ENCODE measurements at places on chromosomes 2 and 18.
A peak's percentile ranks its signal among the peaks of the same experiment; 100 is the strongest.

DNA sequence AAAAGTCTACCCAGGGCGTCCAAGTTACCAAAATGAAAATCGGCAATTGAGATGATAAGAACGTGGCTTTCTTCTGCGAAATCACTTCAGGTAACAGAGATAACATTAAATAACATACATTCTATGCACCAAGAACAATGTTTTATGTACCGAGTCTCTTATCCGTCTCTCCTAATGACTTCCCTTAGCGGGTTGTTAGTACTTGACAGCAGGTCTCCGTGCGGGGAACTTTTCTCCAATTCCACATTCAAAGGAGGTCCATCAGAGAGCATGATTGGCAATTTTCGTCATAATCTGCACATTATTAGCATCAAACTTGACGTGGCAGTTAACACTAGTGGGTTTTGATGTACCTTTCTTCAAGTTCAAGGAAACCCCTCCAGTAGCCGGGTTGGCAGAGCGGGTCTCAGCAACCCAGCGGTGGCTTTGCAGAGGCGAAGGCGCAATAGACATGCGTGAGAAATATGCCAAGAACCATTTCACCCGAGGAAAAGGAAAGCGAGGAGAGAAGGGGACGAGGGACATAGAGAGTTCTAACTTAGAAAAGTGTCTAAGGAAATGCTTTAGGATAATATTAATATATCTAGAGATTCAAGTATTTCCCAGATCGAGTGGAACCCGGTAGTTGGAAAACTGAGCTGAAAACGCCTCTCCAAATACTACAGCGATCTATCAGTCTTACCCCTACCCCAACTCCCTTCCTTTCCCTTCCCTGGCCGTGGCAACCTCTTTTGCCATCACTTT, 5.0 kb downstream of the EVX2 start:
- DNase-seq = no peak

DNA sequence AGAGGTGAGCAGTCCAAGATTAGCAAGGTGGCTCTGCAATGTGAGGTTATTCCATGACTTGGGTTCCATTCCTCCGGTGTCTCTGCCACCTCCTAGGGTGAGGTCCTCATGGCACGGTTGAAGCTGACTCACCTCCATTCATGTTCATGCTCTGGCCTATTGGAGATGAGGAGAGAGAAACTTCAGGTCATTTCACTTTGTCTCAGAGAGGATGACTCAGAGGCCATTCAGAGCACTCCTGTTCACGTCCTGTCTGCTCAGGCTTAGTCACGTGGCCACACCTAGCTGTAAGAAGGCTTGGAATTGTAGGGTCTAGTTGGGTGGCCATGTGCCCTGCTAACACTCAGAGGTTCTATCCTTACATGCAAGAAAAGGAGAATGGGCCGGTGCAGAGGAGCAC, 67.5 kb upstream of the MBOAT2 start:
- no peak for DNase-seq

DNA sequence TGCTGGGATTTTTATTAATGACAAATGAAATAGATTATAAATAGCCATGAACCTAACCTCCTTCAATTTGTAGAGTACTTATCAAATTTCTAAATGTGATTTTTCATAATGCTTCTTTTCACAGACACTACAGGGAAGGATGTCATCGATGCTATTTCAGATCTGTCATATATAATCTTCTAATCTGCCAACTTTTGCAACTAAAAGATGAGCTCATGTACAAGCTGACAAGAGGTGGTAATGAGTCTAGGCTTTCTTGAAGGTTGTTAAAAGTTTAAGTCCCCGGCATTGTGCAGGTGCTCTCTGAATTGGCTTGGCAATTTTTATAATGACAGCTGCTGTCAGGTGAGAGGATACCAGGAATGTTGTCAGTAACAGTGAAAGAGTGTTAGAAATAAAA, 320.4 kb downstream of the LRRTM4 start:
- no peak for DNase-seq

GRCh38 chr2:215060861-215061536, 77.4 kb downstream of the ABCA12 start:
- DNase-seq = no peak

GRCh38 chr2:239267288-239267951, 133.4 kb downstream of the HDAC4 start:
- DNase-seq = peak; percentile 88

DNA sequence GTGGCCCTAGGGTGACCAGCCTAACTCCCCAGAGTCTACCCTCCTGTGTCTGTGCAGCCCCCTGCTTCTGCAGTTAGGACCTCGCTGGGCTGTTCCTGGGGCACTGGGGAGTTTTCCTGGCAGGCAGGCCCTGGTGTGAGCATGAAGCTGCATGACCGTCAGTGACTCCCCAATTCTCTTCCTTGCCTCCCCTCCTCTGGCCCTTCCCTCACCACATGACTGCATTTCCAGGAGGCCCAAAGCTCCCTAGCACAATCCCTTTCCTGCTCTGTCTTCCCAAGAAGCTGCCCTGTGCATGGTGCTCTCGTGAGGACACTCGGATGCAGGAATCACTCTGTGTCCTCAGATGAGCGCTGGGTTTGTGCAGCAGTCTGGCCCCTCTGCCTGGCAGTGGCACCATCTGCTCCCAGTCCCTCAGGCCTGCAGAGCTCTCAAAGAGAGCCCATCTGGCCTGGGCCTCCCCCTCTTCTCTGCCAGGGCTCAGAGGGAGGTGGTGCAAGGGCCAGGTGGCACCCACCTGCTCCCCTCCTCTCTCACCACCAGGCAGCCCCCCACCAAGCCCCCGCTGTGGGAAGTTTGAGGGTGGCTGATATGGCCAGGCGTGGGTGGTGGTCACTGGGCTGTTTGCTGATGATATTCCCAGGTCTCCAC, 125.6 kb upstream of the HS6ST1 start:
- no peak for DNase-seq

DNA sequence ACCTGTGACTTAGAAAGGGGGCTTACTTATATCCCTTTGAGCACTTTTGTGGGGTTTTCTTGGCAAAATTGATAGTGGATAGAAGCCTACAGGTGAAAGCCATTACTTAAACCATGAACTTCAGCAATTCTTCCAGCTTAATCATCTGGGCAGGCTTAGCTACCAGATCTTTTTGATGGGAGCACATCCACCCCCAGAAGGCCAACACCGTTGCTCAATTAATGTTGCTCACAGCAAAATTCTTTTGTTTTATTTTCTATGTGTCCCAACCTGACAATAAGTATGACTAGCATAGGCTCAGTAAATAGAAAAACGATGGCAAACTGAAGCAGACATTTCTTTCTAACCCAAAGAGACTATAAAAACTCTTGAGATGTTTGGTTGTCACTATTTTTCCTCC, 269.4 kb upstream of the TCF4 start:
- DNase-seq = no peak

- DNase-seq = no peak
These were observed 78.3 kb upstream of the MAP4K3 start for GRCh38 chr2:39515273-39515896.
